ENCODE measurements at places on chromosomes 13 and 19.
A peak's percentile ranks its signal among the peaks of the same experiment; 100 is the strongest.

DNA sequence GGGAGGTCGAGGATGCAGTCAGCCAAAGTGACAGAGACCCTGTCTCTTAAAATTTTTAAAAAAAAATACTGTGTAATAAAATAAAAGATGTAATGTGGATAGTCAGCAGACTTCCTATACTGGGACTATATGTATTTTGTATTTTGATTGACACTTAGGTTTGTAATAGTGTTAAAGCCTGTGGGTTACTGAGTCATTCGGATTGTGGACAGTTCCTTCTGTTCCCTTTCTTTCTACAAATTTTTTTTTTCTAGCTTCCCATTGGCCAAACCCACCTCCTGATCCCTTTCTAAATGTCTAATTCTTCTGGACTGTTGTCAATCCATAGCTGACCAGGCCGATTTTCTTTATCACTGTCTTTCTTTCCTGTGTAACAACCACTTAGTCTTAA is 108.0 kb downstream of the DNAJC3 start:
- no peak for DNase-seq

- DNase-seq: no peak
These were observed 80.2 kb upstream of the ZNF91 start for GRCh38 chr19:23475477-23475876.

- no peak for DNase-seq
These were observed 52.4 kb downstream of the CHST8 start for GRCh38 chr19:33673996-33674625.

GRCh38 chr19:23789246-23789645 is 30.6 kb upstream of the ZNF681 start:
- DNase-seq: no peak

DNA sequence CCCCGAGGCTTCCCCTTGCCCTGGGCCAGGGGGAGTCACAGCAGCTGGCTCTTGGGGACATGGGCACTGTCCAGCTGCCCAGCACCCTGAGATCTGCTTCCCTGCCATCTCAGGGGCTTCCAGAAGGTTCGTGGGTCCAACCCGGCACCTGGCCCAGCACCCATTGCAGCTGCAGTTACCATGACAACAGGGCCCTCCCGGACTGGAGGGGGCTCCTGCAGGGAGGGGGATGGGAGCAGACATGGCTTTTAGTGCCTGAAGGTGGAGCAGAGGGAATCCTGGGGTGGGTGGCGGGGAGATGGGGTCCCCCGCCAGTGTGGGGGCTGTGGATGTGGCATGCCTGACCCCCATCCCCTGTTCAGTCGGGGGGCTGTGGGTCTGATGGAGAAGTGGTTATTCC is 14.7 kb downstream of the PIN1 start:
- no peak for DNase-seq

DNA sequence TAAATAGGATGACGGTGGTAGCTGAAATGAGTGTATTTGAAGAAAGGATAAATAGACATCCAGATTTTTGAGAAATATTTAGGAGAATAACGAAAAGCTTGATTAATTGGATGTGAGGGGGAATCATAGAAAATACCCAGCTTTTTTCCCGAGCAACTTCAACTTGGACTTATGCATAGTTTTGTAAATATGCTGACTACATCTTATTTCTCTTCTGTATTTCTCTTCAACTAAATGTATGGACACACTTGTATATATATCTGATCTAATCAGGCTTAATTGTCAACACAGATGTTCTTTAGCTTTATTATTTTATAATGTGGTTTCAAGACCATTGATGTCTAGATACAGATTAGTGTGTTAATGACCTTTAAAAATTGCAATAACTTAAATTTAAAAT is 685.0 kb downstream of the SLITRK1 start:
- no peak for DNase-seq

DNA sequence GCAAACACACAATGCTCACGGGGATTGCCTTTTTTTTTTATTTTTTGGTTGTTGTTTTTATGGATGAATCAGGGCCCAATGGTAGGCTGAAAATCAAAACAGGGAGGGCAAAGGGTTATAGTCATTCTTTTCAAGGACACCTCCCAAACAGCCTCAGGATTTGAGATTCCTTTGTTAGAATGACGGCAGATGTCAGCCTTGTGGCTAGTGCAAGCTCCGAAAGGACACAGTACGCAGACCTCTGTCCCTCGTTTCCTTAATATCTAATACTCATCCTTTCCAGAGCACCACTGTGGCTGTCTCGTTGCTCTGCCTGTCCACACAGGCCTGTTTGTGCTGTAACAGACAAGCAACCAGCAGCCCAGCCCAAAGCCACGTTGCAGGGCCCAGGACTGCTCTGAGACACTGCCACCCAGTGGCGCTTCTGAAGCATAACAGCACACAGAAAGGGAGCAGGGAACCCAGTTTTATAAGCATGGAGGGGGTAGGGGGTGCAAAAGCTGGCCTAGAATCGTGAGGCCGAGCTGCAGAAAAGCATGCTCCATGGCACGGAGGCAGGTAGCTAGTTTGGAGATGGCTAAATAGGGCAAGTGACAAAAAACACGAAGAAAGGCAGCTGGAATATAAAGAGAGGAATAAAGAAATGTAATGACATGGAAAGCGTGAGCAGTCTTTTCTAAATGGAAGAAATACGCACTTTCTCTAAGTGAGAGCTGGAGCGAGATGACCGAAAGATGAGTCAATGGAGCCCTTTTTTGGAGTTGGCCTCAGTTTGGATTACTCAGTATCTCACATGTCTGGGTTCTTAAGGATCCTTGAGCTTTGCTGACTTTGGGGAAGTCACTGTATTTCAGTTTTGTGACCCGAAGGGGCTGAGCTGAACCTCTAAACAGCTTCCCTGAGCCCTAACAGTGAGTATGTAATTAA is 40.7 kb upstream of the MEDAG start:
- DNase-seq: peak; percentile 15

- peak; percentile 21 for DNase-seq
These were observed 14.6 kb downstream of the VSIG10L start for GRCh38 chr19:51327066-51328001.

GRCh38 chr13:74299721-74300120 is 165.5 kb upstream of the KLF12 start:
- DNase-seq: no peak

All from stimulated activated CD8-positive, alpha-beta memory T cell treated with anti-CD3 and anti-CD28 coated beads, Interleukin-4, amount 100 ng/mL, for 1 hour (primary cell).